Stimulated activated CD4-positive, alpha-beta T cell treated with anti-CD3 and anti-CD28 coated beads, Interleukin-2, amount 100 ng/mL, for 24 hours (primary cell): ENCODE measurements at places on chromosomes 1 and 21.

DNA sequence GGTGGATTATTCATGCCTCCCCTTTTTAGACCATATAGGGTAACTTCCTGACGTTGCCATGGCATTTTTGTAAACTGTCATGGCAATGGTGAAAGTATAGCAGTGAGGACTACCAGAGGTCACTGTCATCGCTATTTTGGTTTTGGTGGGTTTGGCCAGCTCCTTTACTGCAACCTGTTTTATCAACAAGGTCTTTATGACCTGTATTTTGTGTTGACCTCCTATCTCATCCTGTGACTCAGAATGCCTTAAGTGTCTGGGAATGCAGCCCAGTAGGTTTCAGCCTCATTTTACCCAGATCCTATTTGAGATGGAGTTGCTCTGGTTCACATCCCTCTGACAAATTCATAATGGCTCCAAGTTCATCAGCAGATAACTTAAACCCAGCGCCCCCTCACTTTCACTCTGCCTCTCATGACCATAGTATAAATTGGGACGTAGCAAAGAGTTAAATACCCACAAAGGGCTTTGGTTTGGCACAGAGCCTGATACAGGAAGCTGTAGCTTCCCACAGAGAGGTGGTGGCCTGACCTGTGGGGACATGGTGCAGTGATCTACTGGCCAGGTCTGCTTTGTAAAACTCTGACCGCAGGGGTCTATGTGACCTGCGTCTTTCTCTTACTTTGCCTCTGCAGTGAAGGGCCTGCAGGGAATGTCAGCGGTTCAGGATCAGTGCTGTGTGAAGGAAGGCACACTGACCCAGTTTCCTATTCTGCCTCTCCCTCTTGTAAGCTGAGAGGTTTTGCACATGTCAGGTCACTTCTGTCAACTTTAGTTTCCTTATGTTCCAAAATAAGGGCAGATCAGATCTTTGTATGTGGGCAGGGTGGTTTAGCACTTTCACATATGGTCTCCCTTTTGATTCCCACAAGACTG is 78.1 kb upstream of the ZNF644 start:
- no peak for DNase-seq

- DNase-seq: no peak
Measured at GRCh38 chr21:20330652-20331051, 667.6 kb upstream of the NCAM2 start.

DNA sequence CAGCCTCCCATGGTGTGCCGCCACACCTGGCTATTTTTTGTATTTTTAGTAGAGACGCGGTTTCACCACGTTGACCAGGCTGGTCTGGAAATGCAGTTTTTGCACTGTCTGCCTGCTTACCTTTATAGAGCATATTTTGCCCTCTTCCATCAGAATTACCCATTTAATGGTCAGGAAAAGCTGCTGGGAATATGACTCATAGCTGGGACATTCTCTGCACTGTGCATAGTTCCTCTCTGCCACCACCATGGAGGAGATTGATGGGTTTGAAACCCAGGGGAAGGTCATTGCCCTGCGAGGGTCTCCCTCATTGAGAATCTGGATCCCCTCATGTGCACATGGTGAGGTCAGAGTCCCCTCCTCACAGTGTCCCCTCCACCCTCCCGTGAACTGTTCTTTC is 32.1 kb downstream of the MX1 start:
- DNase-seq: no peak

DNA sequence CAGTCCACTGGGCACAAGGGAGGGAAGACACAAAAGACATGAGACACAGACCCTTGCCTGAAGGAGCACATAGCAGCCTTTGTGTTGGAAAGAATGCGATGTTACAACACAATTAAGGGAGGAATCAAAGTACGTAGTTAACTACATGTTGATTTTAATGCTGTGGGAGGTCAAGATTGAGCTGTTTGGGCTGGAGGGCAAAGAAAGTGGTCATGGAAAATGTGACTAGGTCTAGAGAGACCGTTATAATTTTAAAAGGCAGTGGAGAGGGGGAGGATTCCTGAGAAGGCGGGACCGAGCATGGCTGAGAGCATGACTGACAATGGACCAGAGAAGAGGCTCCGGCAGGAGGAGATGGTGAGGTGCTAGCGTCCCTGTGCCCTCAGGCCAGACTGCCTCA is 111.8 kb upstream of the ATP1A1 start:
- no peak for DNase-seq

DNA sequence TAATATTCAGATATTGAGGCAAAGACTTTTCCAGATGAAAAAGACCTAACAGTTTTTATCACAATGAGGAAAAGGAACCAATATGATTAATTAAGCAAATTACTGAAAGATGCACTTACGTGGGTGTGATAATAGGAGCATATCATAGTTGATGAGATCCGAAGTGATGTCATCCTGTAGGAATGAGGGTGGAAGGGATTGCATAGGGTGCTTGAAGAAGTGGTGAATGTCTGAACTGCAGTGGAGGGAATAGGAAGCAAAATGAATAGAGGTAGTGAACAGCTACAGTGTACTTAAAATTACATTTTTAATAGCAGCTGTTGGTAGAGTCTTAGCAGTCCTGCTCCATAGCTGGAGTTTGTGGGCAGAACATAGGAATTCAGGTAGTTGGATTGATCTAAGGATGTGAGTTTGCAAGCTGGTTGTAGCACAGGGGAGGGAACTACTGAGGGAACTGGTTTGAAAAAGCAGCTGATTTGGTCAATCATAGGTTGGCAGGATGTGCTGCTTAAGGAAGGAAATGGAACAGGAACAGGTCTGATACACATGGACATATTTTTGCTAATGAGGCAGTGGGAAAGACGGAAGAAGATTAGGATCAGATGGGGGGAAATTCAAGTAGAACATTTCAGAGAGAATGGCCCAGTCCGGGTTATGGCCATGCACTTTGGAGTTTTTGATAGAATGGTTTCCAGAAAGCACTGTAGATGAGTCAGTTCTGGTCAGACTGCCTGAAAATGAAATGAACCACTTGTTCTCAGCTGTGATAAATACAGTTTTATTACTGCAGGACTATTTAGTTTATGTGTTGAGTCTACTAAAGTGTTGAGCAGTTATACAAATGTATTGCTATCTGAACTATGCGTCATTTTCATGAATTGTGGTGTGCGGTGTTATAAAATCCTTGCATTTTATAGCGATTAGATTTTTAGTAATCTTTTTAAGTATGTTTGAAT is 155.8 kb downstream of the RYR2 start:
- DNase-seq: no peak

DNA sequence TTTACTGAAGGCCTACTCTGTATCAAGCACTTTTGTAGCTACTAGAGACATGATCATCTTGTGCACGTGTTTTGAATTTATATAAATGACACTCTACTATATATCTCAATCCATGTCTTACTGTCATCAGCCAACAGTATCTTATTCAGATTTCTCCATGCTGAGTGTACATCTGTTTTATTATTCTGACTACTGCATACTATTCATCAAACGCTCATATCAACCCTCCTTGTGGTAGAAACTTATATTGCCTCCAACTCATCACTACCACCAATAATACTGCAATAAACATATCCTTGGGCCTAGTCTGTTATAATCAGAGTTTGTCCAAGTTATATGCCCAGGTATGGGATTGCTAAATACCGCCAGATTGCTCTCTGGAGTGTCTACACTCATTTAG is 81.6 kb upstream of the IRF2BP2 start:
- no peak for DNase-seq

DNA sequence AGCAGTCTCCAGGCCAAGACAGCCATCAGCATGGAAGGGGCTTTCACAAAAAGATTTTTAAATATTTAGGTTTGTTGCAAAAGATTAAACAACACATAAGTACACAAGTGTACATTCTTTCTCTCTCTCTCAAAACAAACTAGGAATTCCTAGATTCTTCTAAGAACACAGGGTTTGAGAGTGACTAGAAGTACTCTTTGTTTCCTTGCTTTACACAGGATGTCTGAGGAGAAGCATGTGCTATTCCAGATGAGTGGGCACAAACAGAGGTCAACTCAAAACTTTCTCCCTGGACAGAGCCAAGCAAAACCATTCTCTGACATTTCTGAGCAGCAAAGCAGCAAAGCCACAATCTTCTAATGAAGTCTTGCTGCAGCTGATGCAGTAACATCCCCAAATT is 210.6 kb upstream of the HOOK1 start:
- no peak for DNase-seq

DNA sequence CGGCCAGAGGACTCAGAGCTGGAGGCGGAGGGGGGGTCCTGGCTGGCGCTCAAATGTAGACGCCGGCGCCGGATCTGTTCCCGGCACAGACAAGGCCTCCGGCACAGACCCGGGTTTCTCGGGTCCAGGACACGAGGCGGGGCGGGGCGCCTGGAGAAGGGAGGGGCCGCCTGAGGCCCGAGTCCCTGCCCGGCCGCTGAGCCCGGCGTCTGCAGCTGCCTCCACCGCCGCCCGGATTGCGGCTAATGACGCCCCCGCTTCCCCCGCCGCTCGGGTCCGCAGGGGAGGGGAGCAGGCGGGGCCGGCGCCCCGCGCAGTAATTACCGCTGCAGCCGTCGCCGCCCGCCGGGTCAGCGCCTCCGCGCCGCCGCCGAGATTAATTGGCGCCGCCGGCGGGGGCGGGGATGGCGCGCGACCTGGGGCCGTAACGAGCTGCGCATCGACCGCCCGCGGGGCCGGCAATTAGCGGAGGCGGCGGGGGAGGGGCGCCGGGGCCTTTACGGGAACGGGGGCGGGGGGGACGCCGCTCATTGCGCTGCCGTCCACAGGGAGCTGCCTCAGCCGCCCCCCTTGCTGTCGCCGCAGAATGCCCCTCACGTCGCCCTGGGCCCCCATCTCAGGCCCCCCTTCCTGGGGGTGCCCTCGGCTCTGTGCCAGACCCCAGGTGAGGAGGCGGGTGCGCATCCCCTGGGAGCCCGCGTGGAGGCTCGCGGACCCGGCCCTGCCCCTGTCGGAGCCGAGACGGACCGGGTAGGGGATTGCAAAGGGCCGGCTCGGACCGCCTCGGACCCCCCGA is 17.3 kb downstream of the NOC2L start:
- DNase-seq: no peak

- no peak for DNase-seq
Measured at GRCh38 chr1:199157494-199157893, 518.7 kb downstream of the PTPRC start.

DNA sequence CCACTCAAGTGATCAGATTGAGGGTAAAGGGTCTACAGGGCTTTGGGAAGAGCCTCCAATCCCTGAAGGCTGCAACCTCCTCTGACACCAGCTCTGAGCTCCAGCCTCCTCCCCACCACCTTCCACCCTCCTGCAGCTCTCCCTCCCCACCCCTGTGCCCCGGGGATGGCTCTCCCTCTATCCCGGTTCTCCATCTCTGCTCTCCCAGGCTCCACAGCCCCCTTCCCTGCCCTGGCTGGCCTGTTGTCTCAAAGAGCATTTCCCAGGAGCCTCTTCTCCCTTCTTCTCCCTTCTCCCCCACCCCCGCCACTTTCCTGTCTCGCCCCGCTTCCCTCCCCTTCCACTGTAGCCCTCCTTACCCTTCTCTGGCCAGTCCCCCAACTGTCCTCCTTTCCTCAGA is 1.1 kb downstream of the PLEKHA6 start:
- no peak for DNase-seq

GRCh38 chr1:228994676-228995594 is 259.7 kb downstream of the RHOU start:
- no peak for DNase-seq

- peak; percentile 26 for DNase-seq
Measured at GRCh38 chr1:235557495-235557894, 53.2 kb upstream of the B3GALNT2 start.

DNA sequence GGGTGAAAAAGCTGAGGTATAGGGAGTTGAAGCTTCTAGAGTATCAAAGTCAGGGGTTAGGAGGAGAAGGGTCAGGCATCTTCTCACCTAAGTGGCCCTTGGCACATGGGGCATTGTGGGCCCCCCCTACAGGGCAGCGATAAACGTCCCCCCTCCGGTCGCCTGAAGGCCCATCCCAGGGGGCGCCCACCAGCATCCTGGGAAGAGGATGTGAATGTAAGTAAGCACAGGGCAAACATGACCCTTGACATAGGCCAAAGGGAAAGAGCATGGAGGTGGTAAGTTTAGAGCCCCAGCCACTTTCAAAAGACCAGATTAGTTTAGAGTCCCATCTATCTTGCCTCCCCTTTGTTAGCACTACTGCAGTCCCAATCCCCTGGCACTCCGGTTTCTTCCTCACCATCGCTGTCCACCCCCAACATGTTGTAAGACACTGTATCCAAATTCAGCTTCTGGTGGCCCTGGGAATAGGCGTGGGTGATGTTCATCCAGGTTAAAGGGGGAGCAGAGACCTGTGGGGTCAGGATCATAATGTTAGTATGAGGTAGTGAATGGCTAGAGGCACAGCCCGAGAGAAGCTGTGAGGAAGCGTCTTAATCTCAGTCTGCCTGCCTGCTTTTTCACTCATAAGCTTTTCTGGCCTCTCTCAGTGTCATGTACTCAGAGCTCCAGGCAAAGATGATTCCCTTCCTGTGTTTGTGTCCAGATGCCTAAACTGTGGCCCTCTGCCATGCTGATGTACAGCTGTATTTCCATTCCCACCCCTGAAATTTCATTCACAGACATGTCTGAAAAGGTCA is 2.7 kb downstream of the ITGA10 start:
- DNase-seq: no peak

DNA sequence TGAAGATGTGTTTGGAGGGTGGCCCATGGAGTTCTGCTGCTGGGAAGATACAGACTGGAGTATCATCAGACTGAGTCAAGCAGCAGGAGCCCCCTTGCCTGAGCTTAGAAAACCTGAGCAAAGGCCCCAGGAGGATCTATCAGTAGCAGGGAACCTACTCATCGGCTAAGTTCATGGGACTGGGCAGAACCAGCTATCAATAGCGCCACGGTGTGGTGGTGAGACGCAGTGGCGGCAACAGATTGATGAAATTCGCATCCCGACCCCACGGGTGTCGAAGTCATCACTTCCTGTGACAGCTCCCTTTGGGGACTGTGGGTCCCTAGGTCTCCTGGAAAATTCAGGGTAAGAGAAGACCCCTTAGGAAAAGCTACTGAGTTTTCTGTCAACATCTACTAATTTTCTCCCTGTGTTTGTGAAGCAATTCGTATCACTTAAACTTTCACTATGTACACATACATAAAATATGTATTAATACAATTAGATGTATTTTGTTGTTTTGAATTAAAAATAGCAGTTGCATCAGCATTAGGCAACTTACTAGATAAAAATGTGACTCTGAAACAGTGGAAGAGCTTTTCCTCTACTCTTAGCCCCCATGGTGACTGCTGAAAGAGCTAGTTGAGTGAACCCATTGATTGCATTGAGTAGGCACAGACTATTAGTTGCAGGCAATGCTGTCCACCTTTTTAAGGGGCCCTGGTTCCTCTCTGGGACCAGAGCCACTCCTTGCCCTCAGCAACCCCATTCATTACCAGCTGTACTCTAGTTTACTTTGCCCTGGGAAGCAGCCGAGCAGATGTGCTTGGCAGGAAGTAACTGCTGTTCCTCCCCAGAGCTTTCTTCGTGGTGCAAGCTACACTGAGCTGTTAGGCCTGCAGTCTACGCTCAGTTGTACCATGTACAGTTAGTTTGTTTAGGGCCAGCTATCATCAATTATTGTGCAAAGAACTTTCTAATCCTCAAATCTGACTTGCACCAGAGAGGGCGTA is 7.3 kb upstream of the CACNA1S start:
- DNase-seq: peak; percentile 68

- DNase-seq: no peak
Measured at GRCh38 chr1:201142849-201143725, 11.2 kb downstream of the TMEM9 start.

- DNase-seq: no peak
Measured at GRCh38 chr1:211616231-211616964, 37.4 kb upstream of the SLC30A1 start.

GRCh38 chr21:25323356-25323949 is 283.8 kb downstream of the MRPL39 start:
- no peak for DNase-seq

- DNase-seq: no peak
Measured at GRCh38 chr1:212976586-212976985, 26.2 kb downstream of the VASH2 start.

- DNase-seq: no peak
Measured at GRCh38 chr1:59682396-59683080, 132.2 kb upstream of the HOOK1 start.
